CD4-positive, alpha-beta T cell treated with Interferon alpha-2 for 1 hour (primary cell): ENCODE measurements at places on chromosomes 11 and 22.

GRCh38 chr11:114397349-114397982 lies 2.8 kb downstream of the C11orf71 start:
- no peak for DNase-seq

GRCh38 chr22:37618674-37619073 lies 10.0 kb downstream of the GGA1 start:
- DNase-seq = no peak

DNA sequence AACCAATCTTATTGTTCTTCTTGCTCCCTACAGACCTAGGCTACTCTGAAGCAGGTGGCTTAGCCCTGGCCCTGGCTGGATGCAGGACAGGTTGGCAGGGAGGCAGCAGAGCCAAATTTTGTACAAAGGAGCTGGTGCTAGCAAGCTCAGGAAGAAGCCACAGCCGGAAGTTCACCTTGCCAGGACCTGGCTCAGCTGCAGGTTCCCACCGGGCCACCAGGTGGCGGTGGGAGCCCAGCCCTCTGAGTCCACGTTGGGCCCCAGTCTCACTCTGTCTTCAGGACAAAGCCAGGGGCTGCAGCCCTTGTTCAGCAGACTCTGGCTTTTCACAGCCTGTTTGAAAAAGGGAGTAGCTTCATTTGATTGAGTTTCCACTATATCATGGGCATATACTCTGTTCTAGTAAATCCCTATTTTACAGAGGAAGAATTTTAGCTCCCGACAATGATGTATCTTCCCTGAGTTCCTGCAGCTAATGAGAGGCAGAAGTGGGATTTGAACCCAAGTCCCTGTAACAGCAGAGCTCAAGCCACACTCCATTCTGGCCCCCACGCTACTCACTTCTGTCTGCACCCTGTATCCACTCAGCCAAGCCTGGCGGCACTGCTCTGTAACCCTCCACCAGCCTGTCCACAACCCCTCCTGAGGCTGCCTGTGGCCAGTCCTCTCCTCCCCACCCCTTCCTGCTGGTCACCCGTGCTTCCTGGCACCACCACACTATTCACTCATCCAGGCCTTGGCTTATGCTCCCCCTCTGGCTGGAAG lies 3.3 kb downstream of the TKFC start:
- peak; percentile 81 for DNase-seq

DNA sequence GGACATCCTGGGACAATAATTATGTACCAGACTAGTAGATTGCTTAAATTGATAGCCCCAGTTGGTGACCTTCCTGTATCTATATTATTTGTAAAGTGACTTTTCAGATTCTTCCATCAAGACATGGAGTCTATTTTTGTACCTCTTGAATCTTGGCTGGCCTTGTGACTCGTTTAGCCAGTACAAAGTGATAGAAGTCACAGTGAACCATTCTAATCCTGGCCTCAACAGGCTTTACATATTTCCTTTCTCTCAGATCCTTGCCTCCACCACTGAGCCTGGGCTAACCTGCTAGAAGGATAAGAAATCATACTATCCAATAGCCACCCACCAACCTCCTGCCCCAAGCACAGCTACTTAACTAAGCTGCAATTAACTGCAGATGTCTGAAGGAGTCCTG lies 37.5 kb upstream of the SLC6A5 start:
- no peak for DNase-seq

DNA sequence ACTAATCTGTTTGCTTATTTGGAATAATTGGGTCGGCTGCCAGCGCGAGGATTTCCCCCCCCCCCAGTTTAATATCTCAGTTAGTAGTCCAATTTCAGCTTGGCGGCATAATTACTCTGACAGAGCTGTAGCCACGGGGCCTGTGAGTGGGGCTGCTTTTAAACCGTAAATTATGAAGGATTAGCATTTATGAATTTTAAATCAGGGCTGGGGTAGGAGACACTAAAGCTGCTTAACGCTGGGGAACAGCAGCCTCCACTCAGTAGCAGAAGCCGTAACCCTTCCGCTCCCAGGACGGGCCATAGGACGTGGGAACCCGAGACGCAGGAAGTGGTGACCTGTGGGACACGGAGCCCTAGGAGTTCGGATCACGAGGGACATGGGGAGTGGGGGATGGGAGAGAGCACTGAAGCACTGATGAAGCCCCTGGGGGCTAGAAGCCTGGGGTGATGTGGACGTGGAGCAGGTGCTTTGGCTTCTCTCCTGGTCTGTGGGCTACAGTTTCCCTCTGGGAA lies 66.2 kb upstream of the LMO1 start:
- no peak for DNase-seq

GRCh38 chr11:33377412-33378370 lies 120.5 kb downstream of the HIPK3 start:
- DNase-seq = no peak

DNA sequence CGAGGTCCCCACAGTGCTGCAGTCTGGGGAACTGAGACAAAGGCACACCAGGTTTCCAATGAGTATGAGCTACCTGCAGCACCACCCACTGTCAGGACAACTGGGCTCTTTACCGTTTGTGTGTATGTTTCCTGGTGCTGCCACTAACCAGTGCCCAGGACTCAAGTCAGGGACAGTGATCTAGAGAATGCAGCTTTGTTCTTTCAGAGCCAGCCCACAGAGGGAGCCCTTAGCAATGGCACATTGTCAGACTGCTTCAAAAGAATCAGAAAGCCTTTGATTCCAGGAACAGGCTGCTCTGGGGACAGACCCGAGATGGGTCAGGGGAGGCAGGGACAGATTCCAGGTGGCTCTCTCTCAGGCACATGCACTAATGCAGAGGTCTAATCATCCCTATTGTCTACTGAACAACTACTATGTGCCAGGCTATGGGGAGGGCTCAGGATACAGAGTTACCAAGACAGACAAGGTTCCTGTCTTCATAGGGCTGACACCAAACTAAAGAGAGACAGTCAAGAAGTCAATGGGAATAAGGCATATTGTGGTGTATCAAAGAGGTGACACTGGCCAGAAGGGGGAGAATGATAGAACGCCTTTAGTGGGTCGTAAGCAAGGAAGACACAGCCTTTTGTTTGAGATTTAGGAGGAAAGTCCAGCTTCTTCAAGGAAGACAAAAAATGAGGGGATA lies 103.7 kb downstream of the VPREB1 start:
- no peak for DNase-seq

DNA sequence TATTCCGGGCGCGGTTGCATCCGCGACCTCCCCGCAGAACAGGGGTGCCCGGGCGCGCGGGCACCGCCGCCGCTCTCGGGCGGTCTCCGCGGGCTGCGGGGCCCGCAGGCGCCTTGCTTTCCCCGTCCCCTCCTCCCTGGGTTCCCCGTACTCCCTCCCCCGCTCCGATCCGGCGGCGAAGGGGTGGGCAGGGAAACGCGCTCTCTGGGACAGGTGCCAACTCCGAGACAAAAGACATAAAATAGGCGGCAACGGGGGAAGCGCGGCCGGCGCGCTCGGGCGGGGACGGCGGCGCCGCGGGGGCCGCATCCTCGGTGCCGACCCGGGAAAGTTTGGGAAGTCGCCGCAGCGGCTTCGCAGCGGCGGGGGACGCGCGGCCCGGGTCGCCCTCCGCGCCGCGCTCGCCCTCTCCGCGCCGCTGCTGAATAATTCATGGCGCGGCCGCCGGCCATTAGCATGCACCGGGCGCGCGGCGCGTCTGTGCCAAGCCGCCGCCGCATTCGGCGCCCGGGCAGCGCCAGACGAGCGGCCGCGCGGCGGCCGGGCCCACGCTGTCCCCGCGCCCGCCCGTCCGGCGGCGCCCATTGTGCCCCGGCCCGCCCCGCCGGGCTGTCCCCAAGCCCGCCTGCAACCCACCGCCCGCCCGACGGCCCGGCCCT lies 78.7 kb upstream of the PPARA start:
- peak; percentile 67 for DNase-seq

DNA sequence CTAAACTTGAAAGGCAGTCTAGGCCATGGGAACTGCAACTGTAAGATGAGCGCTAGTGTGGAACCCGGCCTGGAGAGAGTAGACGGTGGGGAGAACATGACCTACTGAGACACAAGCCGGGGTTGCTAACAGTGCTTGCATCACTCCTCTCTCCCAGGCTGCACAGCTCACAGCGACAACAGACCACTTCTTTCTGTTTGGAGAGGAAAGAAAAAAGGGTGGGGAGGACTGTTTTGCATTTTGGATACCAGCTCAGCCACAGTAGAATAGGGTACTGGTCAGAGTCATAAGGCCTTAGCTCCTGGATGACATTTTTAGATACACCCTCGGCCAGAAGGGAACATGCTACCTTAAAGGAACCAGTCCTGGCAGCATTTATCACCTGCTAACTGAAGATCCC lies 22.2 kb upstream of the OR52M1 start:
- DNase-seq = no peak

- no peak for DNase-seq
Measured at GRCh38 chr22:49303061-49303735, 524.5 kb downstream of the BRD1 start.

DNA sequence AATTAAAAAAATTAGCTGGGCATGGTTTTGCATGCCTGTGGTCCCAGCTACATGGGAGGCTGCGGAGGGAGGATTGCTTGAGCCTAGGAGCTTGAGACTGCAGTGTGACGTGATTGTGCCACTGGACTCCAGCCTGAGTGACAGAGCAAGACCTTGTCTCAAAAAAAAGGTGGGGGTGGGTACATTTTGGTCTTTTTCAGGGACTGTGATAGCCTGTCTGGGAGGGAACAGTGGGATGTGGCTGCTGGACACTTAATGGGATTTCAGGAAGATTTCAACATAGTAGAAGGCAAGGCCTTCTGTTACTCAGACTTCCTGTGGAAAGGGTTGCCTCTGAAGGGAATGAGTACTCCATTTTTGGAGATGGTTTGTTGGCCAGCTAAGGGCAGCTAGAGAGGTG lies 40.6 kb downstream of the RELT start:
- DNase-seq = no peak

DNA sequence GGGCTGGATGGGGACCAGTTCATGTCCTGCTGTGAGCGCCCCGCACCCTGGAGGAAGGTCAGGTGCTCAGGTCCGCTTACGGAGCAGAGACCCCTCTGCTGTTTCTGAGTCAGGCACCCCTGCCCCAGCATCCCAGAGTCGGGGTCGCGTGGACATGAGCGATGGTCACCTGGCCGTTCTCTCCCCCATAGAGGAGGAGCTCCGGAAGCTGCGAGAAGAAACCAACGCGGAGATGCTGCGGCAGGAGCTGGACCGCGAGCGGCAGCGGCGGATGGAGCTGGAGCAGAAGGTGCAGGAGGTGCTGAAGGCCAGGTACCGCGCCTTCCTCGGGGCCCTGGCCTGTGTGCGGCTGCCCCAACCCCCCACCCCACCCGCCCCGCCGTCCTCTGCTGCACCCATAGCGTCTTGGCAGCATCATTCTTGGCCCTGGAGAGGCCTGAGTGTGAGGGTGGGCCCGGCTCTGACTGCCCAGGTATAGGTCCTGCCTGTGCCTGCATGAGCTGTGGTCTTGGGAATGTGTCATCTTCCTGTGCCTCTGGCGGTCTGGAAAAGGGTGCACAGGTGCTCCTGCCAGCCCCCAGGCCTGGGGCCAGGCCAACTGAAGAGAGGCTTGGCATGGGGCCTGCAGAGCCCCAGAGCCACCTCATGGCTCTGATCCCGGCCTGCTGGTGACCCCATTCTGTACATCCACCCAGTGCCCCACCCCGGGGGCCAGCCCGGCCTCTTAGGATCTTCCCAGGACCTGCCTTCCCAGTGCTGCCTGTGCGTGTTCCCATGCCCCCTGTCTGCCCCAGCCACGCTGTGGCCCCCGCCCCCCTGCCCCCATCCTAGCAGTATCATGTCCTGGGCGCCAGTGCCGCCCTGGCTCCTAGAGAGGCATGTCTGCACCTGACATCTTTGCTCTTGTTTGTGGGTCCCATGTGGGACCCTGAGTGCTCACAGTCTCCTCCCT lies 38.1 kb downstream of the GRAMD4 start:
- no peak for DNase-seq

GRCh38 chr11:125074511-125075241 lies 11.6 kb downstream of the SLC37A2 start:
- DNase-seq = no peak

GRCh38 chr11:107810875-107811274 lies 47.7 kb downstream of the SLC35F2 start:
- DNase-seq = no peak

DNA sequence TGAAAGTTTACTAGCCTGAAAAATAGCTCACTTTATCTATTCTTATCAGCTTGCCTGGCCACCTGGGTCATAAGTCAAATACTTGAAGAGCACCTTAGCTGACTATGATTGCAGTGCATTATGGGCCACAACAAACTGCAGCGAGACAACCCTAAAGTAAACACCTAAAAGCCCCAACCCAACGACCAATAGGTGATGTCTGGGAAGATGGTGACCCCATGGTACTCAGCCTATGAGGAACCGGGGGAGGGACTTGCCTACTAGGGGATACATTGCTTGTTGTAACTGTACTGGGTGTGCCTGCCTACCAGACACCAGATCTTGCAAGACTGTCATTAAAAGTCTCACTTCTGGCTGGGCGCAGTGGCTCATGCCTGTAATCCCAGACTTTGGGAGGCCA lies 35.6 kb upstream of the APOBEC3A start:
- no peak for DNase-seq

- DNase-seq = no peak
Measured at GRCh38 chr11:64219354-64219684, 6.7 kb downstream of the TRPT1 start.

DNA sequence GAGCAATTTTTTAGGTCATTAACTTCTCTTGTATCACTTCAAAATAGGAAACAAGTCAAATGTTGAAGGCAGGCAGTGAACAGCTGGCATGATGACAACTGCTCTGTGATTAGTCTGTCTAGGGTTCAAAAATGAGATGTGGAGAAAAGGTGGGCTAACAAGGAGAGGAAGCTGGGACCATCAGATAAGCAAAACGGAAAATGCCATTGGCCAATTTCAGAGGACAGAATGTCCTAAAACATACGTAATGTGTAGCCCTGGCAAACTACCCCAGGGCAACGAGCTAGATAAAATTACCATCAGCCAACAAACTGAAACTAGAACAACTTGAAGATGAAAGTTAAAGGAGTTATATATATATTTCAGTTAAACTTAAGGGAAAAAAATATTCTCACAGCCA lies 93.2 kb downstream of the RELT start:
- DNase-seq = no peak

- no peak for DNase-seq
Measured at GRCh38 chr11:86089659-86090058, 20.8 kb upstream of the PICALM start.

DNA sequence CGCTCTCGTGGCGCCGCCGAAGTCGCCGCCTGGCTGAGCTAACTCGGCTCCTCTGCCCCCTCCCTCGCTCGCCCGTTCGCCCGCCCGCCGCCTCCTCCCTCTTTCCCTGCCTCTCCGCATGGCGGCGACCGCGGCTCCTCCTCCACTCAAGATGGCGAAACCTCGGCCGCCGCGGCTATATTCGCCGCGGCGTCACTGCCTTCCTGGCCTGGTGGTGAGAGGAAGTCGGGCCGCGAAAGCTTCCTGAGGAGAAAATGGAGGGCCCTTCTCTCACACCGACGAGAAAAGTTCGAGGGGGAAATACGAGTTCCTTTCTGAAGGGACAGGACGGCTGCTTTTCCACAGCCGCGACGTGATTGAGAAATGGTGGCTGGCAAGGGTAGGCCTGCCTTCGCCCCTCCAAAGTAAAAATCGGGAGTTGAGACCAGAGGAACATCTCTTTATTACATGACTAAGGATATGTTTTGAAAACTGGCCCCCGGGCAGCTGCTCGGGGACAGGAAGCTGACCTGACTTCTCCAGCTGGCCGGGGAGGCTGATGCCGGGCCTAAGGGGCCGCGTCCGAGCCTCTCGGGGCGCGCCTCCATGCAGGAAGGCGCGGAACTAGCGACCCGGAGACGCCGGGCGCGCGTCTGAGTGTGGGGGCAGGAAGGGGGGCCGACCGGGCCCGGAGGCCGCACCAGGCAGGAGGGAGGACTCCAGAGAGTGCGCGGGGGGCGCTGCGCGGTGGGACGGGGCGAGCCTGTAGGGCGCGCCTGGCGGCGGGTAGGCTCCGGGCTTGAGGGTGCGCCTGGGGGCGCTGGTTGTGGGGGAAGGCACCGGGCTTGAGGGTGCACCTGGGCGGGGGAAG lies at the start of gene DDX6:
TSS of gene DDX6 (minus strand) at position 54 of the 850 bp plus-strand sequence. CDS start 4,913 bp downstream, outside the sequence.
- peak; percentile 87 for DNase-seq
